ENCODE measurements at places on chromosomes 2 and 18. TPM values are rescaled to one million over a fixed set of nuclear protein-coding genes. Genes with fewer than 3 reads are reported as not detected.

CCDC85A gene
- total RNA-seq, result not detected

DNA sequence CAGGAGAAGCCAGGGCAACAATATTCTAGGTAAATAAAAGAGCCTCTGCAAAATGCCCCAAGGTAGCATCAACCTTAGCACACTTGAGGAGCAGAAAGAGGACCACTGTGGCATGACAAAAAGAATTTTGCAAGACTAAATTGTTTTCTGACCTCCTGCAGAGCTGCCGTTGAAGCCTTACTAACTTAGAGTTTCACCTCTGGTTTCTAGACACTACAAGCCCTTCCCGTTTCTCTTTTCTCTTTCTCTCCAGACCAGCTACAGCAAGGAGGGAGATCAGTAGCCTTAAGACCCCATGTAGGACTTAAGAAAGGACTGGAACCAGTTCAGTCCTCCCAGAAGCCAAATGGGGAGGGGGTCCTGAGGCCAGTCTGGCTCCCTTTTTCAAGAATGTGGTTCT, 73.3 kb upstream of the SP3 start:
- DNase-seq, result no peak

RNF125 gene
- total RNA-seq, result 36.0 TPM

- no peak for DNase-seq
These were observed 58.6 kb upstream of the OSR1 start for GRCh38 chr2:19416784-19417684.

SMPD4 gene
- 70.9 TPM for total RNA-seq

NGEF gene
- total RNA-seq, result not detected

- DNase-seq, result no peak
These were observed 12.4 kb downstream of the CCBE1 start for GRCh38 chr18:59684777-59685176.

GRCh38 chr2:216985658-216986141, 125.8 kb upstream of the TNP1 start:
- DNase-seq, result no peak

DNA sequence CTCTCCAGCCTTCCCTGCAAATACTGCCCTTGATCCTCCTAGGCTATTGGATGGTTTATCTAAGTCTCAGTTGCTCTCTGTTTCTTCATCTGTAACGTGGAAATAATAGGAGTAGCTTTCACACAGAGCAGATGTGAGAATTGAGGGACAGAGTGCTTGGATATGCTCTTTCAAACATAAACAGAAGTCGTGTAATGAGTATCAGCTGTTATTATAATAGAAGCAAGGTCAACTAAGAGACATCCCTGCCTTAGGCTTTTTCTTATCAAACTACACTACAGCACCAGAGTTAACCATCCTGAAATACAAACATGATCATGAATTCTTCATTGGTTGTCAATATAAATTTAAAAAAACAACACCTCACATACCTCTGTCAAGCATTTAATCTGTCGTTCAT, 138.2 kb downstream of the DOK6 start:
- DNase-seq, result no peak

All from activated CD4-positive, alpha-beta T cell treated with anti-CD3 and anti-CD28 coated beads, Interleukin-2, amount 10 ng/mL, durations not matched to agents 7 days and 5 days (primary cell).